Fibroblast of skin of right quadriceps (primary cell): ENCODE measurements at places on chromosomes 12 and 14.

DNA sequence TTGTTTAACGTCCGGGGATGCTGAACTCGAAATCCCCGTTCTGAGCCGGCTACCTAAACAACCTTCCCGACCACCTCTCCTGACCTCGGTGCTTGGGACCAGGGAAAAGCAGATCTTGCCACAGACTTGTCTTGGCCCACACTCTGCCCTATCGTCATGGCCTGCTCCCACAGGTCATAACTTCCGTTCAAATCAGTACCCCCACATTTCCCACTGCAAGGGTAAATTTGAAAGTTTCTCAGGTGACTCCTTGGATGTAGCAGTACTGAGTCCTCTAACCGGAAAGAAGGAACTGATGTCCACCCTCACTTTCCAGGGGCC is 612 bp upstream of the RBM23 start:
- no peak for DNase-seq

DNA sequence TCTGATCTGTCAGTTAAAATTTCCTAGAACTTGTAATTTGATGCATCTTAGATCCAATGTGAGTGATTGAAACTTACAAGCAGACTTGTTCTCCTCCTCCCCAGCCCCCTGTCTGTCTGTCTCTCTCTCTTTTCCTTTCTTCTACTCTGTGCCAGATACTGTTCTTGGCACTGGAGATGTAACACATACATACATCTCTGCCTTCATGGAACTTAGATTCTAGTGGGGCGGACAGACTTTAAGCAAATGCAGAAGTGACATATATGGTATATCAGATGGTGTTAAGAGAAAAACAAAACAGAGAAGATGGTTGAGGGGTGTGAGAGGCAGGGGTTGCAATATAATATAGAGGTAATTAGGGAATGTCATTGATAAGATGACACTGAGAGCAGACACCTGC is 6.6 kb downstream of the CHST11 start:
- no peak for DNase-seq

DNA sequence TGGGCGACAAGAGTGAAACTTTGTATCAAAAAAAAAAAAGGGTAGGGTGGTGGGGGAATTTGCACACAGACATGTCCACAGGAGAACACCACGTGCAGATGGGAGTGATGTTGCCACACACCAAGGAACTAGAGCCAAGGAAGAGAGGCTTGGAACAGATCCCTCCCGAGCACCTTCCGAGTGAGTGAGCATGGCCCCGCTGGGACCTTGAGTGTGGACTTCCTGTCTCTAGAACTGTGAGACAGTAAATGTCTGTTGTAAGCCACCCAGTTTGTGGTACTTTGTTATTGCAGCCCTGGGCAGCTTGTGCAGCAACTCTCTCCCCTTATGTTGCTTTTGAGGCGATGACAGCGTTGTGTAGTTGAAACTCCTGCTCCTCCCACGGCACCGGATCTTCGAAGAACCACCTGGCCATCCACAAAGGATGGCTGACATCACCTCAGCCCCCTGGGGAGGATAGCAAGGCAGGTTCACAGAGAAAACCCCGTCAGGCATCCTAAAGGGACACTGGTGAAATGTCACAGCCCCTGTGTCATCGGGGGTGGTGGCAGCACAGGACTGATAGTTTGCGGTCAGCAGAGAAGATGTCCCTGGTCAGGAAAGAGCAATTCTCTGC is 54.7 kb upstream of the PLEKHG3 start:
- peak; percentile 72 for DNase-seq

- DNase-seq = peak; percentile 92
These were observed 2.8 kb upstream of the RNASE4 start for GRCh38 chr14:20681348-20682126.

- DNase-seq = peak; percentile 75
These were observed 184.7 kb downstream of the SRGAP1 start for GRCh38 chr12:64029013-64029857.
